Stimulated activated CD8-positive, alpha-beta memory T cell treated with anti-CD3 and anti-CD28 coated beads, Interleukin-15, amount 100 ng/mL, for 4 hours (primary cell): ENCODE measurements at places on chromosomes 11 and 22.
A peak's percentile ranks its signal among the peaks of the same experiment; 100 is the strongest.

GRCh38 chr11:10715571-10715970 is 22.0 kb upstream of the IRAG1 start:
- DNase-seq, result no peak

DNA sequence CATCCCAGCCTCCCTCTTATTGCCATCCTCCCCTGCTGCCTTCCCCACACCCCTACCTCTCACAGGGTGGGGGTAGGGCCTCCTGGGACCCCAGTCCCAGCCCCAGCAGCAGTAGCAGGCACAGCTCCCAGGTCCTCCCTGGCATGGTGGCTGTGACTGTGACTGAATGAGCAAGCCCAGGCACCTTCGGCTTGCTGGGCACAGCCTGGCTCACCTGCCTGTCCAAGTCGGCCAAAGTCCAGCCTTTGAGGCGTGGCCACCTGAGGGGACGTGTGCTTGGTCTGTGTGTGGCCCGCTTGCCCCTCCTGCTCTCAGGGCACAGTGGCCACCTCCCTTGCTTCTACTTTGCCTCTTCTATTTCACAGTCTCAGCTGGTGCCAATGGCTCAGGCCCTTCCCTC is at the start of gene TREH:
TSS of gene TREH (minus strand) at position 168 of the 400 bp plus-strand sequence. CDS start at position 145, 23 bp downstream.
- no peak for DNase-seq

GRCh38 chr11:13102513-13102840 is 93.4 kb downstream of the RASSF10 start:
- no peak for DNase-seq

- DNase-seq, result no peak
These were observed 20.8 kb upstream of the RFPL3 start for GRCh38 chr22:32336771-32337424.

DNA sequence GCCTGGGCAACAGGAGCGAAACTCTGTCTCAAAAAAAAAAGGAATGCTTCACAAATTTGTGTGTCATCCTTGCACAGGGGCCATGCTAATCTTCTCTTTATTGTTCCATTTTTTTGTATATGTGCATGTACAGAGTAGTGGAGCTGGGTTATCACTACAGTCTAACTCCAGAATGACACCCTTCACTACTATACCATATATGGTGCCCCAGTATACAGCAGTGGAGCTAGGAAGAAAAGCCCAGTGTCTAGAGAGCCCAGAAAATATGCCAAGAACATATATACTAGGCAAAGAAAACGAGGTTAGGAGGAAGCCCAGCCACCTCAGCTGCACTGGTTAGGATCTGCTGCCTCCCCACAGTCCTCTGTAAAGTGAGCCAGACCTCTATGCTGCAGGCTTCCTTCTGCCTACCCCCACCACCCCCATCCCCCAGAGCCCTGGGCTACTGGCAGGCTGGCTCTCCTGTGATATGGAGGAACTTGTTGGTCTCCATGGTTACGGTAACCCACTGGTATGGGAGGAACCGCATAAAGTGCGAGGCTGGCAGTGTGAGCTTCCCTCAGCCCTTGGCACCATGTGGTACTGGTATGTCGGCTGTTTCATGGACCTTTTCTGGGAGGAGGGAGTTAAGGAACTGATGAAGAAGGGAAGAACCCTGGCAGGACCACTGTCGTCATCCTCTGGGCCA is 34.3 kb downstream of the RCOR2 start:
- DNase-seq, result no peak

DNA sequence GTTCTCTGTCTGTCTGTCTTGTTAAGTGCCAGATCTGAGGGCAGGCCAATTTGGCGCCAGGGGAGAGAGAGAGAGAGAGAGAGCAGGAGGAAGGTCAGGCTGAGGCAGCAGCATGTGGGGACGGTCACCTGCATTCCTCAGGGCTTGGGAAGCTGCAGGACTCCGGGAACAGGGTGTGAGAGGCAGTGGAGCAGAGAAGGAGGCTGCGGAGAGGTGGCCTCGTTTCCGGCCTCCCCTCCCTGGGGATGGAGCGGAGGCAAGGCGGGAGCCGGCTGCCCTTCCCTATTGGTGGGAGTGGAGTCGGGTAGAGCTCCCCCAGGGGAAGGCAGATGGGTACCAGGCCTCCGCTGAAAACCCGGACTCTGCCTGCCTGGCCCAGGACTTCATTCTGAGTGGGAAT is 9.7 kb downstream of the CLMP start:
- no peak for DNase-seq

GRCh38 chr11:76939219-76939631 is 78.5 kb downstream of the ACER3 start:
- DNase-seq, result no peak

DNA sequence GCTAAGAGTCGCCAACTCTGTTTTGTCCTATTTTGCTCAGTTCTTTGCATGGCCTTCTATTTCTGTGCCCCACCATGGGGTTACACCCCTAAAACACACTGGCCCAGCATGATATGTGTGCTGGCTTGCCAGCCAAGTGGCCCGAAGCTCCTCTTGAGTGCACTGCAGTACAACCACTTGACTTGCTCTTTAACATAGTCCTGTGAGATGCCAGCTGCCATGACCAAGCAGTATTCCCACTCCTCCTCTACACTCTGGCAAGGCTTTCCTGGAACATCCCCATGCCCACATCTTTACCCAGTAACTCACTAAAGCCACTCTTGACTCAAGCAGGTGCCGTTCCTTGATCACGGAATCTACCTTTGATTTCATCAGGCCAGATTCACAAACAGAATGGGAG is 102.9 kb upstream of the GAL start:
- DNase-seq, result no peak

DNA sequence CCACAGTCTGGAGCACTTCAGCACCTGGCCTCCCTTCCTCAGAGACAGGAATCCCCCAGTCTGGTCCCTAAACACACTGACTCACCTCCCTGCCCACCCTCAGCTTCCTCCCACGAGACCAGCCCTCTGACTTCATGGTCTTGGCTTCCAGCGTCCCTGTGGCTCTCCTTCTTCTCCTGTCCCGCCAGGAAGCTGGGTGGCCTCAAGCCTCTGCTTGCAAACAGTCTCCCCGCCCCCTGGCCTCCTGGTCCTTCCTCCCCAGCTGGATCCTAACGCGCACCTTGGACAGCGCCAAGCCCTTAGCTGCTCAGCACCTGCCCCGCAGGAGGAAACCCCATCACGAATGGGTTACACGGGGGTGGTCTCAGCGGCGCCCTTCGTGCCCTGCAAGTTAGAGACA is 4.5 kb downstream of the NCF4 start:
- no peak for DNase-seq

DNA sequence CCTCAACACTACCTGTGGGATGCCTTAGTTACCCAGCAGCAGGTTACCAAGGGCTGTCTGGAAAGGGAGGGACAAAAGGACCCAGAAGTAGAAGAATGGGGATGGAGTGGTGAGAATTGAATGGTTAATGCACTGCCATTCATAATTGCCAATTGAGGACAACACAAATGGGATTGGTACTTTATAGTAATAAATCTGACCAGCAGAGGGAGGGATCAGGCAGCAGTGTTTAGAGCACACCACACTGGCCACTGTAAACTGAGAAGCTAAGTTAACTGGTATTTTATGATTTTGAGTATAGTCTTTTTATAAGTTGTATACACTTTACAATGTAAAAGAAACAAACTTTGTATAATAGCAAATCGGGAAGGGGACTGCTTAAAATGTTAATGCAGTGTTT is 10.7 kb downstream of the TBRG1 start:
- DNase-seq, result no peak

GRCh38 chr11:8271106-8271886 is 7.6 kb upstream of the LMO1 start:
- no peak for DNase-seq

DNA sequence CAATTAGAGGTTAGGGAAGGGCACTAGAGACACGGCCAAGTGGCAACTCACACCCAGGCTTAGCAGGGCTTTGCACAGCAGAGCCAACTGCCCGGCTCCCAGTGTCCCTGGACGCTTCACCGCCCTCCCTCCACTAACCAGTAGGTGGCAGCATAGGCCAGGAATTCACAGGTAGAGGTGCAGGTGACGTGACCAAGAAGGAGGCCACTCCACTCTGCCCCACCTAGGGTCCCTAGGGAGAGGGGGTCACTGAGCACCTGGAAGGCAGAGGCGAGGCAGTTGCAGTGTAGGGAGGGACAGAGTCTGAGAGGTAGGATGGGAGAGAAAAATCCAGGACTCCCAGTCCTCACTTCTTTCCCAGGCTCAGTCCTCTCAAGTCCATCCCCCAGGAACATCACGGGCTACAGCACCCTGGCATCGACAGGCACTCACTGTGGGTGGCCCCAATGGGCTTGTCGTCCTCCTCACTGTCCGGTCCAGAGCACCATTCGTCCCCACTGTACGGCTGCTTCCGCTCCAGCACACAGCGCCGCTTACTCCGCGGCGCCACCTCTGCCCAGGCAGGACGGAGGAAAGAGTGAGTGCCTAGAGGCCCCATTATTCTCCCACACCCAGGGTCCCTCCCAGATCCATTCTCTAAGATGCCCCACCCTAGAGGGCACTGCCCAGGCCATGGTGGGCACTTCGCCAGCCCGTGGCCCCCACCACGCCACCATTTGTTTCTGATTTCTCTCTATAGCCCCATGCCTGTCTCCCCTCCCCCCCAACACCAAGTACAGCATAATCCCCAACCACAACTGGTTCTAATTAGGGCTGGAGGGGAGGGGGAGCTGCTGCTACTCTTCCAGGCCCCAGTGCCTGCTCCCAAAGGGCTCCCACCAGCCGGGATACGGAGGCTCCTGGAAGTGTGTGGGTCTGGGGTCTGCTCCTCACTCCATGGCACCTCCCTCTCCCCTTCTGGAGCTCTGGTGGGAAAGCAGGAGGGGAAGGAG is 18.4 kb downstream of the BCL9L start:
- DNase-seq, result peak; percentile 56

- DNase-seq, result no peak
These were observed 29.1 kb downstream of the TRIM29 start for GRCh38 chr11:120108785-120109168.
